ENCODE measurements at places on chromosomes 12 and 14.

DNA sequence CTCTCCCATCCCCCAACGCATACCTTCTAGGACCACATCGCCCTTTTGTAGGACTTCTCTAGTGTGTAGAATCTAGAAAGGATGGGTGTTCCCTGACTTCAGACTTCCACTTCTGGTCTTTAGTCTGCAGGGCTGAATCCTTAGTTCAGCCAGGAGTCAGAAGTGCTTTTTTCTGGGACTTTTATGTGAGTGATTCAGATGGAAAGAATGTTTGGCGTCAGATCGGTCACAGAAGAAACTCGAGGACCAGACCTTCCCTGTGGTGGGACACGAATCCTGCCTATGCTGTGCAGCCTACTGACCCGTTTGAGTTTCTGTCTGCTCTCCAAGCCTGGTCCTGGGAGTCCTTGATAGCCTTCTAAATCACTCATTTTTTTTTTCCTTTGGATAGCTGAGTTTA lies 165.4 kb upstream of the SSTR1 start:
- no peak for DNase-seq

DNA sequence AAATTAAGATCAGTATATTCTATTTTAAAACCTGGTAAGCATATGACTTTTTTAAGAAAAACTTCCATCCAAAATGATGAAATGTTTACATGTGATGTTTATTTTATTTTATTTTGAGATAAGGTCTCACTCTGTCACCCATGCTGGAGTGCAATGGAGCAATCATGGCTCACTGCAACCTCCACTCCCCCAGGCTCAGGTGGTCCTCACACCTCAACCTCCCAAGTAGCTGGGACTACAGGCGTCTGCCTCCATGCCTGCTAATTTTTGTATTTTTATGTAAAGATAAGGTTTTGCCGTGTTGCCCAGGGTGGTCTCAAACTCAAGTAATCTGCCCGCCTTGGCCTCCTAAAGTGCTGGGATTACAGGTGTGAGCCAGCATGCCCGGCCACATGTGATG lies 141.8 kb downstream of the ZFP36L1 start:
- DNase-seq: no peak

DNA sequence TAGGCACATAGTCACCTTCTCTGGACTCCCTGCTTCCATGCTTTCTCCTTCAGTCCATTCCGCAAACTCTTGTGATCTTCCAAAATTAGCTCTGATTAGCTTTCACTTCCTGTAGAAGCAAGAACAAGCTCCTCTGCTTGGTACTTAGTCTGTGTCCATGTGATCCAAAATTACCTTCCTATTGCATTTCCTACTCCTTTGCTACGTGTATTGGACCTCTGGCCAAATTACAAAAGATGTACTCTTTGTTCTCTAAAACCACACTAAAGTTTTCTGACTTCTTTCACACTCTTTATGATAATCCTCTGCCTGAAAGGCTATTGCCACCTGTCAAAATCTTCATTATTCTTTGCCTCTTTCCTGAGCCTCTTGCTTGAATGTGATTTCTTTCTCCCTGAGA lies 786 bp upstream of the TSFM start:
- no peak for DNase-seq

GRCh38 chr12:93587611-93588010 lies 15.1 kb downstream of the SOCS2 start:
- no peak for DNase-seq

DNA sequence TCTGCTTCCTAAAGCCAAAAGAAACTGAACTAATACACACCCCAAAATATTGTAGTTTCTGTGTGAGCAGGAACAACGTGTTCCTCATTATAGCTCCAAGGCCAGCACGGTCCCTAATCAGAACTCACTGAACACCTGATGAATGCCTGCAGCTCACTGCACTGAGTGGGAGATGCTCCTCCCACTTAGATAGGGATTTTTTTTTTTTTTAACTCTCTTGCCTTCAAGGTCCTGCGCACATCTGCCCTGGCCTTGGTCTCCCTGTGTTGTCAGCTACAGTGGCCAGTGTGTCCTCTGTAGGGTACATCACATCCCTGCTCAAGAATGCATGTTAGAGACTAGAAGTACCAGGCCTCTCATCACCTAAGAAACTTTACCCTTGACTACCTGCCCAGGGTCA lies 44.3 kb upstream of the TMPO start:
- DNase-seq: no peak

- no peak for DNase-seq
Observed at GRCh38 chr12:67515679-67516340, 132.7 kb upstream of the DYRK2 start.

- DNase-seq: no peak
Observed at GRCh38 chr12:68953536-68953935, 20.6 kb upstream of the CPM start.

DNA sequence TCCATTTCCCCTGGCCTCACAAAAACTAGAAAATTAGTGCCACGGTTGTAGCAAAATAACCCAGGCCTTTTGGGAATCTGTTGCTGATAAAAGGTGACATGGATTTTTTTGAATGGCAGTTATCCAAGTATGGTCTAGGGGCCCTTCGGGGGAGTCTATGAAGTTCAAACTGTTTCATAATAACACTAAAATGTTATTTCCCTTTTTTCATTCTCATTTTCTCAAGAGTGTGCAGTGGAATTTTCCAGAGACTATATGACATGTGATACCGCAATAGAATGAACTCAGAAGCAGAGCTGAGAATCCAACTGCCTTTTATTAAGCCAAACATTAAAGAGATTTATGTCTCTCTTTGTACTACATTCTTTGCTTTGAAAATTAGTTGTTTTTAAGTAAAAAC lies 26.9 kb downstream of the GSTZ1 start:
- no peak for DNase-seq

- DNase-seq: no peak
Observed at GRCh38 chr12:108346727-108347710, 7.9 kb upstream of the CMKLR1 start.

DNA sequence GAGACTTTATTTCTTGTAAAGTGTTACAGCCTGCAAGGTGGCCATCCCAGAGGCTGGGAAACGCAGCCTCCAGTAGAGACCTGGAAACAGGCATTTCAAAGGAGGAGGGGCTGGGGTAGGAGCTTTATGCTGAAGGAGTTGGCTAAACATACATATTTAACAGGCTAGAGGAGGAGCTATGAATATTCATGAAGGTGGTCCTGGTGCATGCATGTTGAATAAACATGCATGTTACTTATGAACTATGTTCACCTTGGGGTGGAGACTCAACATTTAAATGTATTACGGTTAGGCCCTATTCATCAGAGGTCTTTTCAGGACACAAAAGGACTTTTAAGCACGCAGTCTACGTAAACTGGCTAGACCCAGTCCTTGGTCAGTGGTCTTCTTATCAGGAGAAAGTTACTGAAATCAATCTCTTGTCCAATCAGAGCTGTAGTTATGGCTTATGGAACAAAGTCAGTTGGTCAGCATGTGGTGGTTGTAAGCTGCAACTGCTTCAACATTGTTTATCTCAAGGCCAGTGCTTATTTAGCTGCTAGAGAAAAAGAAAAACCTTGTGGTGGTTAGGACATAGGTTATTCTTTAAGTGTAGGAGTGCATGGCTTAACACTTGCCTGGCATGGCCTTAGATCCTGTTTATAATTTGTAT lies 11.4 kb upstream of the ARF6 start:
- no peak for DNase-seq

GRCh38 chr14:61147831-61148549 lies 133.1 kb downstream of the TMEM30B start:
- DNase-seq: no peak

GRCh38 chr12:58621126-58621525 lies 299.2 kb downstream of the LRIG3 start:
- DNase-seq: no peak

- no peak for DNase-seq
Observed at GRCh38 chr14:35375558-35376025, 29.0 kb downstream of the NFKBIA start.

GRCh38 chr14:101730626-101731186 lies 30.8 kb upstream of the PPP2R5C start:
- DNase-seq: no peak

- DNase-seq: no peak
Observed at GRCh38 chr12:64968989-64969819, 144.8 kb downstream of the TBC1D30 start.

- no peak for DNase-seq
Observed at GRCh38 chr14:31969699-31970240, 107.3 kb upstream of the ARHGAP5 start.

DNA sequence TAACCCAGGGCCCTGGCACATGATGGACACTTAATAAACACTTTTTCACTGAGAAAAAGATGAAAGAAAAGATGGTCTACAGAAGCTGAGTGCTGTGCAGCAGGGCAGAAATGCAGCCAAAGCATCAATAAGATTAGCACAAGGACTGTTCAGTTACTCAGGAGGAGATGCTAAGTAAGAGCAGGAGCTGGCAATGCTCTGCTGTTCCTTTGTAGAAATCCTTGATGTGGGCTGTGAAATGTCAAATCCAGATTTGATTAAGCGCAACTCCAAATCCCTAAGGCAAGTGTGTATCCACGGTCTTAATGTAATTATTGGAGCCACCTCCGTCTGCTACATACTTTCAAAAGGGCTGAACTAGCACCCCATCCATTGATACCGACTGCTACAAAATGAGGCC lies 151.8 kb upstream of the BTG1 start:
- no peak for DNase-seq

DNA sequence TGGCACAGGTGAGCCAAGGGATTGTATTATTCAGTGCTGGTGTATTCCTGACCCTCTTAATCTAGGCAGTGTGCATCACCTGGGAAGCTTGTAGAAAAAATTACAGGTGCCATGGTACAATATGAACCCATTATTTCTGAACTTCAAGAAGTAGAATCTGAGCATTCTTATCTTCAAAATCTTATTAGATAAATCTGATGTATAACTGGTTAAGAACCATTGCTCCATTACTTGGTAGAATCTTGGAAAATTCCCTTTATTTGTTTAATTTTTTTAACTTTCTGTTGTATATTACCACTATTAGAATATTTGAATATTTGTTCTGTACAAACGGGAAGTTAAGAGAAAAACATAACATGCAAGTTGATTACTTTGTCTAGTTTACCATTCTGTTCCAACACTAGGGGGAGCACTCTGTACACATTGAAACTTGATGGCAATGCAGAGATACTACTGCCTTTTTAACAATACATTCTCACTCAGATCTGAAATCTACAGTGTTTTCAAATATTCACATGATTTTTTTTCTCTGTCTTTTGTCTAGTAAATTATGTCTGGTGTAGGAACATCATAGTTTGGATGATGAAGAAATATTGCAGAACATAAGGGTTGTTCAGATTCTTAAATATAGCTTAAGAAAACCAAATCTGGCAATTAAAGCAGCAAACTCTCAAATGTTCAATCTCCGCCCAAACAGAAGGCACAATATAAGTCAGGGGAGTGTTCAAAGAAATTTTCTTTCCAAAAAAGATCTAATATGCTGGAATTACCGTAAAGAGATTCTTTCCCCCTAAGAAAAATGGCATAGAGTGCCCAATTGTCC lies 196.6 kb downstream of the PCNX1 start:
- no peak for DNase-seq

DNA sequence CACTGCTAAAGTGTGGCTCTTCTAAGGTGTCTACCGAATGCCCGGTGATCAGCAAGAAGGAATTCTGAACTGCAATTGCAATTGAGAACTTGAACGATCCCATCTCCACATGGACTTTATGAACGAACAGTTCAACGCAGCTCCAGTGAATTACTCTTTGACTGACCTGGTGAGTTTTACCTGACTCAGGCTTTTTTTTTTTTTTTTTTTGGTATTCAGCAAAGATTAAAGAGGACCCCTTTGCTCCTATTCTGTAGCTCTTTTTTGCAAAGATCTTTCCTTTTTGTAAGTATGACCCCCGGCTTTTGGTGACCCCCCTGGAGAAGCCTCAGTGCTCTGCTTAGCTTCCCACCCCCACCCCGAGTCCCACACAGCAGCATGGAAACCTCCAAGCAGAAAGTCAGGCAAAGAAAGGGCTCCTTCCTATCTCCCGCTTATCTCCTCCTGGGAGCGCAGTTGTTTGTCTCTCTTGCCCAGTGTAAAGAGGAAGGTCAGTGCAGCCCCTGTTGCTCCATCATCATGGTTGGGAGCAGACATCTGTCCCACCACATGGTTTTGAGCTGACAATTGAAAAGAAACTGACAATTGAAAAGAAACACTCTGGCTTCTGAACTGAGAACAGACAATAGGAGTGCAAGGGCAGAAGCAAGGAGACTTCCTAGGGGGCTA lies 72.1 kb upstream of the DIO3 start:
- no peak for DNase-seq

DNA sequence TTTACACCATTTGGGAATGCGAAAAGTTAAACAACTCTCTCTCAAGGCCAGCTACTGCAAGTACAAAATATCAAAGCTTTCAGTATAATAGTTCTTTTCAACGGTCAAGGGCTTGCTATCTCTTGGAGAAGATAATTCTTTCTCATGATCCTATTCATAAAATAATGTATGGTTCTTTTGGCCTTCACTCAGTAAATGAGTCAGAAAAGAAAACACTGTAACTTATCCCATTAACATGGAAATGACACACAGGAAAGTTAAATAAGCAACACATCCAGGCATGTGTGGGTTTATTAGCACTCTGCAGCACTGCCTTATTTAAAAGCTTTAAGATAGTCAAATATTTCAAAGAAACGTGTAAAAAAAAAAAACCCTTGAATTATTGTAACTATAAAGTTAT lies 36.9 kb downstream of the ZFC3H1 start:
- no peak for DNase-seq

DNA sequence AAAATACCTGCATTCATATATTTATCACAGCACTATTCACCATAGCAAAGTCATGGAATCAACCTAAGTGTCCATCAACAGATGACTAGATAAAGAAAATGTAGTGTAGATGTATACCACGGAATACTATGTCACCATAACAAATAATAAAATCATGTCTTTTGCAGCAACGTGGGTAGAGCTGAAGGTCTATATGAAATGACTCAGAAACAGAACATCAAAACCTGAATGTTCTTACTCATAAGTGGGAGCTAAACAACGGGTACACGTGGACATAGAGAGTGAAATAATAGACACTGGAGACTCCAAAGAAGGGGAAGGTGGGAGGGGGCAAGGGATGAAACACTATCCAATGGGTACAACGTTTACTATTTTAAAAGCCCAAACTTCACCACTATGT lies 37.9 kb downstream of the SLC38A1 start:
- no peak for DNase-seq

DNA sequence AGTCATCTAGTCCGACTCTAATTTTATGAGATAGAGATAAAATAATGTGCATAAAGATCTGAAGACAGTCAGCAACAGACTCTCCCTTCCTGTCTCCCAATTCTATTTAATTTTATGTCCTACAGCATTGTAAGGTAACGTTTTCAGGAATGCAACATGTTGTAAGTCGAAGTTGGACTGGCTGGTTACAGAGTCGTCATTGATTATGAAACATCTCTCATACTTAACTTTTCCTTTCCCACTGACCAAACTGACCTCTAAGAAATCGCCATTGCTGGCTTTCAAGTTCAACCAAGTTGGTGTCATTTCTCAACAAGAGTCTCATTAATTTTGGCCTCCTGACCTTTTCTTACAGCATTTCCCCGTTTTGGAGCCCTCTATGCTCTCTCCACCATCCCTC lies 4.9 kb upstream of the RIC8B start:
- no peak for DNase-seq

All from hypothalamus (tissue), 51 donors.